Endodermal cell (in vitro differentiated cells): ENCODE measurements at places on chromosomes 5 and 9.
A peak's percentile ranks its signal among the peaks of the same experiment; 100 is the strongest.

DNA sequence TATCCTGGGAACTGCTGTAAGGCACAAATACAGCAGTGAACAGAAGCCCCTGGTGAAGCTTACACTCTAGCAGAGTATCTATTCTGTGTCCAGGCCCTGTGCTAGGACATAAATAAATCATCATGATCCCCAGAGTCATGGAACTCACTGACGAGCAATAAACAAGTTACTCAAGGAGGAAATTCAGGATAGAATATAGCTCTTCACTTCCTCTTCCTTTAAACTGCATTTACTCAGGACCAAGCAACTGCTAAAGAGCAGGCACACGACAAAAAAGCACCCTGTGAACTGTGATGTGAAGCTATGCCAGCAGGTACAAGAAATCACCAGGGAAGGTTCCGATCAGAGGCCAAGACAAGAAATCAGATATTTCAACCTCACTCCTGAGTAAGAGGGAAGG, 47.8 kb upstream of the NR5A1 start:
- DNase-seq = no peak

DNA sequence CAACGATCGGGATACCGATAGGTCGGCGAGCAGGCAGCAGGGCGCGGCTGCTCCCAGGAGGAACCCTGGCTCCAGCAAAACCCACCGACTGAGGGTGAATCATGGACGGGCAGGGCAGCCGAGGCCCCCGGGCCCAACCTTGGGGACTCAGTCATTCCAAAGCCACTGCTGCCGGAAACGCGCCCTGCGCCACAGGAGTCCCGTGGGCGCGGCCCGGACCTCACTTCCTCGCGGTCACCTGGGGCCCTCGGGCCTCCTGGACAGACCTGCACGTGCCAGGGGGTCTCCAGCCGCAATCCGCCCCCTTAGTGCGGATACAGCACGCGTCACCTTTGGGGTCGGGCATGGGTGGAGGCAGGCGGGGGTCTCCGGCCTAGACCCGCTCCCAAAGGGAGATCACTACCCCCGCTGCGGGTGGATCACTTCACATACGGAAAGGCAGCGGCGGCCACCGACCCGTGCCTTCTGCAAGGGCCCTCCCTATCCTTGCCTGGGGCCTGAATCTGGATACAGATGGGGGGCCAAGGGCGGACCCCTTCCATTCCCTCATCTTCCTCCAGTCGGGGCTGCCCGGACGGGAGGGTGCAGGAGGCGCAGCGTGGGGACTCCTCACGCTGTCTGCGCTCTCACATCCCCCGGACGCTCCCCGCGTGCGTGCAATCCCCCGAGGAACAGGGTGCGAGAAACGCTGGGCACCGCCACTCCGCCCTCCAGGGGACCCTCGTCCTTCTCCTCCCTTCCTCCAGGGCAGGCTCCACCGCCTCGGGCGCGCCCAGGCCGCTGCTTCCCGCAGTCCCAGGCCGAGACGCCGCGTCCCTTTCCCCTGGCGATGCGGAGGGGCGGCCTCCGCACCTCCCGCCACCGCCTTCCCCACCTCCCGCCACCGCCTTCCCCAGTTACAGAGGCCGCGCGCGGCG, 586 bp downstream of the TXN start:
- peak; percentile 76 for DNase-seq

DNA sequence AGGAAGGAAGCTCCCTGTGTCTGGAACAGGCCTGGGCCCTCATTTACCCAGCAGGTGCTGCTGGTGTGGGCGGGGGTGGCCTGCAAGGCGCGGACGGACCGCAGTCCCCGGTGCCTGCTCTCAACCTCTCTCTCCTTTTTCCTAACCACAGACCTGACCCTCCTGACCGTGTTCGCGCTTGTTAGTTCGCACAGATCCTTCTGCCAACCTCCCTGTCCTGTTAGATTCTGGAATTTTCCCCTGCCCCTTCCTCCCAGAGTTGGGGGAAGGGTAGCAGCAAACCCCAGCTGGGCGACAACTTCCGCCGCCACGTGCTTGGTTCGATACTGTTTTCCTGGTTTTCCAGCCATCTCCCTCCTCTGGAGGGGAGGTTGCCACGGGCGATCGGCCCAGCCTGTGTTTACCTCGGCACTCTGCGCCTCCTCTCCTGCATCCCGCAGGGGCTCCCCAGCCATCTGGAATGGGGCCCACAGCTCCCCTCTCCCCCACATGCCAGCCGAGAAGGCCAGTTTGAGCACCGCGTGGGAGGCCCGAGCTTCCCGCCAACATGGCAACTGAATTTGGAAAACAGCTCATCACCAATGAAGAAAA, 70.8 kb upstream of the UNC5A start:
- peak; percentile 75 for DNase-seq

GRCh38 chr5:172777881-172778814, 7.2 kb upstream of the DUSP1 start:
- DNase-seq = peak; percentile 73

GRCh38 chr5:147384346-147385193, 125.3 kb downstream of the DPYSL3 start:
- DNase-seq = peak; percentile 79
